ENCODE measurements at places on chromosomes 2 and 18.

DNA sequence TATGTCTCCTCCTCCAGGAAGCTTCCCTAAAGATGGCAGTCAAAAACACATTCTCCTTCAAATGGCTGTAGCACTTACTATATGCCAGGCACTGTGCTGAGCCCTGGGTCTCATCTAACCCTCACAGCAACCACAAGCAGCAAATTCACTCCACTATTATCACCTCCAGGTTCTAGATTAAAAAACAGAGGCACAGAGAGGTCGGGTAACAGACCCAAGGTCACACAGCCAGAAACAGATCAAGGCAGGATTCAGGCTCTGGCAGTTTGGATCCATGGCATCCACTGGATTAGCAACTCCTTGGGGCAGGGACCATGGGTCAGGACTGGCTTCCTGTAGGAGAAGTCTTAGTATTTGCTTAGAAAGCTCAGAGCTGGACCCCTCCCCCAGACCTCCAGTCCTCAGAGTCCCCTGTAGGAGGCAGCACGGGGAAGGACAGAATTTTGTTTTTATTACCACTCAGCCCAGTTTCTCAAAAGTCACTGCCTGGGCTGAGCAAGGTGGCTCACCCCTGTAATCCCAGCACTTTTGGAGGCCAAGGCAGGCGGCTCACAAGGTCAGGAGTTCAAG, 34.4 kb downstream of the ZFP36L2 start:
- DNase-seq, result no peak

GRCh38 chr2:154228566-154229280, 357.0 kb downstream of the GALNT13 start:
- DNase-seq, result no peak

DNA sequence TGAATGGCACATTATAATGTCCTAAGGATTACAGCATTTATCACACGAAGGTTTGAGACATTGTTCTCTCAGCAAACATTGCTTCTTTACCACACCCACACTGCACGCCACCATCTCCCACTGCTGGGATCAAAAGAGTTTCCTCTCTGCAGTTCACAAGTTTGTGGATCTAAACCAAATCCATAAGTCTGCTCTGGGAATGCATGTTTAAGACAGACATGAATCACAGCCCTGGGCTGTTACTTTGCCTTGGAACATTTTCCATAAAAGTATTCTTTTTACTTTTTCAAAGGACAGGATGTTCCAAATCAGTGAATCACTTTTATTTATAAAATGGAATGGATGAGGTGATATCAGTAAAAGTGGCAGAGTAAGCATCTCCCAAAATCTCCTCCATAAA, 36.1 kb downstream of the STPG4 start:
- DNase-seq, result no peak

DNA sequence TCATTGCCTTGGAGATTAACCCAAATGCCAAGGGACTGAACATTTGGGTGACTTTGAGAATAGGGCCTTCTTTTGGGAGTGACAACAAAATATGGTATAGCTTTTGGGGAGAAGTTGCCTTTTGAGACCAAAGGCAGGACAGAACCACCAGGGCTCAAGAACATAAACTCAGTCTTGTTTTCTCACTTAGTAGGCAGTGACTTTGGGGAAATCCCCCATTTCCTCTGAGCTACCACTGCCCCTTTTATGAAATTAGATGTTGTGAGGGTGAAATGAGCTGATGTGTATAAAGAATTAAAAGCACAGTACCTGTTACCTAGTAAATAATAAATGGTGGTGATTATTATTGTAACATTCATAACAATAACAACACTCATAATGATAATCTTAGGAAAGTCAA, 36.5 kb downstream of the GPD2 start:
- DNase-seq, result no peak

- no peak for DNase-seq
Measured at GRCh38 chr2:117717072-117717471, 97.4 kb upstream of the DDX18 start.

DNA sequence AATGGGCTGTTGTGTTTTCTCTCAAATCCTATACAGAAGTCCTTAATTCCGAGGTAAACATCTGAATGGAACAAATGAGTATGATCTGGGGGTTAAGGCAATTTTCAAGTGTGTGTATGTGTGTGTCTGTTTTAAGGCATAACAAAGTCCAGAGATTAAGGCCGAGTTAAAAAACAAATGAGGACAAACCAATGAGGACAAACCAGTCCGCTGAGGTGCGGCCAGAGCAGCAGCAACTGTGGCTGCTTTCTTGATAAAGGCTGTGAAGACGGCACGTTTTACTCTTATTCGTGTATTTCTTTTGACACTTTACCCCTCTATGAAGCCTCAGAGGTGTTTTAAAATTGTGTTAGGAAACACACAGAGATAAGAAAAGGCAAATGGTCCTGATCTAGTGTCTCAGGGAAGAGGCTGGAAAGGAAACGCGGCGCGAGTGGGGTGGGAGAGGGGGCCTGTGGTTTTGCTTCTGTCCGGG, 495 bp upstream of the GULP1 start:
- no peak for DNase-seq

DNA sequence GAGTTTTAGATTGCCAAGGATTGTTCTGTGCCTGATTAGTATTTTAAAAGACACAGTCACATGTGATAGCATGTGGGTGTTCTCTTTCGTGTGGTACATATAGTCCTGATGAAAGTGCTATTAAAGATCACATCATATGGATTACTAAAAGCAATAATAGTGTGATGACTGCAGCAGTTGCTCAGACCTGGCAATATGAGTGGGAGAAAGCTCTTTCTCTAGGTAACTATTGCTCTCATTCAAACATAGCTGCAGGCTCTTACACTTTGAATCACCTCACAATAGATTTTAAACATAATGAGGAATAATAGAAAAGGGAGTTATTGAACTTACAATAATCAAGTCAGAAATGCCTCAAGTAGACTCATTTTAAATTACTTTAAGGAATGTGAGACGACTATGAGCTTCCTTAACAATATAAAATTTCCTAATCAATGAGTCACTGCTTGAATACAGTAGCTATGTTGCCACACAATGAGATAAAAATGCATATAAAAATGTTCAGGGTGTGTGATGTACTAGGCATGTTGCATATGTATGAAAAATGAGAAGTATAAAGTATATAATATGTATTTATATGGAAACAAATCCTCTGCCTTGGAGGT, 452.1 kb downstream of the TMX3 start:
- no peak for DNase-seq

- DNase-seq, result no peak
Measured at GRCh38 chr2:70728128-70728527, 39.9 kb downstream of the ADD2 start.

GRCh38 chr2:176781570-176782217, 430.9 kb upstream of the HNRNPA3 start:
- DNase-seq, result no peak

Data from activated CD4-positive, alpha-beta T cell treated with anti-CD3 and anti-CD28 coated beads, Interleukin-2, amount 50 U/mL, for 24 hours (primary cell).